Omental fat pad (tissue), 4 donors: ENCODE measurements at places on chromosomes 12 and 14. TPM values are rescaled to one million over a fixed set of nuclear protein-coding genes. Genes with fewer than 3 reads are reported as not detected.
A peak's percentile ranks its signal among the peaks of the same experiment; 100 is the strongest.

MIP gene
- not detected for total RNA-seq

APOLD1 gene
- total RNA-seq: 336 TPM

DNA sequence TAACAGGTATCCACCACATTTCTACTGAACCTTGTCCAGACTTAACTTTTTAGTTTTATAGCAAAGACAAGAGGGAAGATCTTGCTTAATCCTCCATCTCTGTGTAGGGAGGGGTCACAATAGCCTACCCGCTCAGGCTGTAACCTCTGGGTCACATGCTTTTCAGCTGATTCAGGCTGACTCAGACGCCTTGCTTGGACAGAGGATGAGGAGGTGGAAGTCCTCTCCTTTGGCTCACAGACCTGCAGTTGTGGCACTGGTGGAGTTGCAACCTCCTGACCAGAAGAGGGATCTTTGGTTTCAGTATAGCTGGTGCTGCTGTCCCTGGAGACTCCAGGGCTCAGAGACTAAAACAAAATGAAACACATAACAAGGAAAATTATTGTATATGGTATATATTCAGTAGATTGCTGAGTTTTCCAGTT lies 16.2 kb downstream of the ACIN1 start:
- DNase-seq: peak; percentile 82

DNA sequence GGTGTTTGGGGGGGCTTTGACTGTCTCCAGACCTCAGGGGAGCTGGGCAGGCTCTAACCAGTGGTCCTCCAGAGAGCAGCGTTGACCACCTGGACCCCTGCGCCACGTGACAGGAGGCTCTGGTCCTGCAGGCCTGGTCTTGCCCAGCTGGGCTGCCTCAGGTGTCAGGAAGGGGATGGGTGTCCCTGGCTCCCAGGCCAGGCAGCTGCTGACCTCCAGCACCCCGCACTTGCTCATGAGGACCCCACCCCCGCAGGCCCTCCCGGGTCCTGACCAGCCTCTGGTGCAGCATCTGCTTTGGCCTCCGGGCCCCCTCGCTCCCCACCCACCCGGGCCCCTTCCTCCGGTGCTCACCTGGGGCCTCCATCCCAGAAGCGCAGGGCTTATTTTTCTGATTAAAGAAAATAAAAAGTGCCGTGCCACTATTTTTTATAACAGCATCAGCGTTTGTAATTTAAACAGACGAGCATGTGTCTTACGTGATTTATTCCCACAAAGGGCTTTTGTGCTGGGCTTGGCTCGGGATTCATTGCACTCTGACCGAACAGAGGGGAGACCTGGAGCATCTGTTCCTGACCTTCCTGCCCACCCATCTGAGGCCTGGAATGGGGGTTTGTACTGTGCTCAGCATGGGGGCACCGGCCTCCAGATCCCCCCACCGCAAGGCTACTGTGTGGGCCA lies 21.7 kb downstream of the FBRSL1 start:
- DNase-seq: no peak

DNA sequence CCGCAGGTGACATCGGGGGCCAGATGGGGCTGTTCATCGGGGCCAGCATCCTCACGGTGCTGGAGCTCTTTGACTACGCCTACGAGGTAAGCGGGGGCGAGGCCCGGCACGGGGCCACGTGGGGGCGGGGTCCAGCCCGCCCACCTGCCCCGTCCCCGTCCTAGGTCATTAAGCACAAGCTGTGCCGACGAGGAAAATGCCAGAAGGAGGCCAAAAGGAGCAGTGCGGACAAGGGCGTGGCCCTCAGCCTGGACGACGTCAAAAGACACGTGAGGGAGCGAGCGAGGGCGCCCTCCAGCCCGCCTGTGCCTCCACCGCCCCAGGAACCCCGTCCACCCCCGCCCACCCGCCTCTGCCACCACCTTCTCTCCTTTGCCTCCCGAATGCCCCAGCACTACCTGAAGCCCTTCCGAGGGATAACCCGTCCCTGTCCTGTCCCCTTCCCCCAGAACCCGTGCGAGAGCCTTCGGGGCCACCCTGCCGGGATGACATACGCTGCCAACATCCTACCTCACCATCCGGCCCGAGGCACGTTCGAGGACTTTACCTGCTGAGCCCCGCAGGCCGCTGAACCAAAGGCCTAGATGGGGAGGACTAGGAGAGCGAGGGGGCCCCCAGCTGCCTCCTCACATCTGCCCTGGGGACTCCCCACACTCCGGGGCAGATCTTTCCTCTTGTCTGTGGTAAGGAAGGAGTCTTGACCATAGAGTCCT lies 3.9 kb upstream of the SMARCD1 start:
- no peak for DNase-seq

- no peak for DNase-seq
Measured at GRCh38 chr12:1373901-1374735, 220.3 kb downstream of the FBXL14 start.

GRCh38 chr12:106645465-106646330 lies 62.9 kb downstream of the RFX4 start:
- DNase-seq: no peak

- no peak for DNase-seq
Measured at GRCh38 chr14:85566603-85567002, 36.7 kb downstream of the FLRT2 start.

DNA sequence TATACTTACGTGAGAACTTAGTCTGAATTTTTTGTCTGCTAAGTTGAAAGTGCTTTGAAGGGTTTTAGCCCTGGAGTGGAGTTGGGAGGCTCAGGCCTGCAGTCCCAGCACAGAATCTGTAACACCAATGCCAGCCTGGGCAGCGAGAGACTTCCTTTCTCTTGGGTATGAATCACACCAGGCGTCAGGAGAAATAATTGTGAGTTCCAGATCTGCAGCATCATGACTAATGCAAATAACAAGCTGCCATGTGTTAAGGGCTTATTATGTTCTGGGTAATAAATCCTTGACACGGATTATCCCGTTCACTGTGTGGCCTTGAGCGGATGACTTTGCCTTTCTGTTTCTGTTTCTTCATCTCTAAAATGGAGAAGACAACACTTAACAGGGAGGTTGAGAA lies 70.6 kb downstream of the B4GALNT3 start:
- no peak for DNase-seq

DNA sequence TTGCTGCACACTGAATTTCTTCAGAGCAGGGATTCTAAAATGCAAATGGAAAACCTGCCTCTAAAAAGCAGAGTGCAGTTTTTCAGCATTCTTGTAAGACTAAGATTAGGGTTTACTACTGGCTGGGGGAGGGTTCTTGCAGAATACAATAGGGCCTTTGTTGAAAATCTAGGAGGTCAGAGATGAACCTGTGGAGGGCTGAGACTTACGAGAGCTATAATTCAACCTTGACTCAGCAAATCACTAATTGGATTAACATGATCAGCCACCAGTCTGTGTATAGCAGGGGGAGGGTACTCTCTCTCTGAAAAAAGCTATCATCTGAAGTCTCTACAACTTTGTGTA lies 92.6 kb upstream of the HIF1A start:
- no peak for DNase-seq
